RKO (cell line): ENCODE measurements at places on chromosomes 7 and 10.
A peak's percentile ranks its signal among the peaks of the same experiment; 100 is the strongest.

- DNase-seq = no peak
Observed at GRCh38 chr7:133070562-133070961, 11.3 kb downstream of the CHCHD3 start.

- no peak for DNase-seq
Observed at GRCh38 chr7:115274-115911, 77.0 kb upstream of the FAM20C start.

- DNase-seq = no peak
Observed at GRCh38 chr7:41817386-41817785, 114.5 kb upstream of the INHBA start.

- no peak for DNase-seq
Observed at GRCh38 chr7:7399707-7400106, 136.0 kb downstream of the COL28A1 start.

DNA sequence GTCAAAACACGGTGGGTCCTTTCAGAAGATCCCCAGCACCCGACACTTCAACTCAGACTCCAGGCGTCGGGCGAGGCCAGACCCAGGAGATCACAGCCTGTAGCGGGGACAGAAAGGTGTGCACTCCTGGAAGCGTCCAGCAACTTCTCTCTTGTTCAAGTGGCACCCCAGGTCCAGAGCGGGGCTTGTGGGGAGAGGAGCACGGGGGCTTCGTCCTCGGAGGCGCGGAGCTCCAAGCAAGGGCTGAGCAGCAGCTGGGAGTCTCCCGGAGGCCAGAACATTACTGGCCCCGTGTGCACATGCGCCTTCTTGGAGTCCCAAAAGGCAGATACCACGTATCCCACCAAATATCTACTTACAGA, 54.9 kb downstream of the ZRANB1 start:
- no peak for DNase-seq

DNA sequence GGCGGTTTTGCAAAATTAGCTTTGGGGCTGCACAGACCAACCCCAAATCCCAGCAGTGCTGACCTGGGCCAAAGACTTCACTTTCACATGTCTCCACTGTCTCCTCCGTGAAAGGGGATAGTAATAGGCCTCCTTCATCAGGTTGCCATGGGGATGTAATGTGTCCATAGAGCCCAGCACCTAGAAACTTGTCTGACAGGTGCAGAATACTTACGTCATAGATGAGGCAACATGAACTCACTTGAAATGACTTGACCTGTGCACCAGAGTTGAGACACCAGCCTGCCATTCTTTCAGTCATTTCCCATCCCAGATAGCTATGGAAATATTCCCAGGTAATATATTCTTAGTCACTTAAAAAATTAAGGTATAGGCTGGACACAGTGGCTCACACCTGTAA, 94.2 kb downstream of the INSYN2A start:
- DNase-seq = no peak

DNA sequence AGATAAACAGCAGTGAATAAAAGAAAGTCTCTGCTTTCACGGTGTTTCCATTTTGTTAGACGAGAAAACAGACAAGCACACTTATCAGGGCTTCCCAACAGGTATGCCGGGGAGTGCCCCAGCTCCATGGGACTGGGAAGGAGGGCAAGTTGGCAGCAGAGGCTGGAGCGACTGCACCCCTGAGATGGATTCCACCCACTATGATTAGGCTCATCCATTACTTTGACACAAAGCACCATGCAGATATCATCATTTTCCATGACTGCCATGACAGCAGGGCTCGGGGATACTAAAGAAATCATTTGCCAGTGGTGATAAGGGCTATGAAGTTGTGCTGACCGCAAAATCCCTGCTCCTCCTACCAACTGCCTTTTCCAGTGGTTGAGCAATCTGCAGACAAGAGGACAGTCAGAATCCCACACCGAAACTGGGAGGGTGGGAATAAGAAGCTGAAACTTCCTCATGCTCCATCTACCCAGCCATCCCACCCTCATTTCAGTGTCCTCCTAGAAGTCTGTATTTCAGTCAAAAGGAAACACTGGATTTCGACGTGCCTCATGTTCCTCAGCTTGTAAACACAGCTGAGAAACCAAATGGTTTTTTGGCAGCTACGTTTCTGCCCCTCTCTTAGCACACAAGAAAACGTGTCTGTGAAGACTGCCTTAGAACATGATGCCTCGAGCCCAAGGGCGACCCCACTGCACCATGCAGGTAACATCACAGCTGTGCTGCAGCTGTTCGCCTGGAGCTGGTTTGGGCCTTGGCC, 15.5 kb downstream of the CREB3L2 start:
- DNase-seq = no peak

DNA sequence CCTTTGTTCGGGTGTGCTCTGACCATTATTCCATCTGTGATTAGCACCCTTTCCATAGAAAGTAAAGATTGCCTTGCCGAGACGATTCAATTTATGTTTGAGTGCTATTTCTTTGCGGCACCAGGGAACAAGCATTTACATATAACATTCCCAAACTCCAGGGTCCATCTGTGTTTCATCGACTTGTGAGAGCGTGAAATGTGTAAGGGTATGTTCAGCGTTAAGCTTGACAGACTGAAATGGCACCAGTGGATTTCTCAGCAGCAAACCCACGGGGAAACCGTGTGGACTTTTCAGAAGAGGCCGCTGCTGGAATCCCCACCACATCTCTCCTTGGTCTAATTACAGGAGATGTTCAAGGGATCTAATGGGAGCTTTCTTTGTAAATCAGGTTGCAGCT, 270.5 kb downstream of the TCERG1L start:
- DNase-seq = no peak

- DNase-seq = no peak
Observed at GRCh38 chr7:6530626-6531491, 20.4 kb downstream of the GRID2IP start.

DNA sequence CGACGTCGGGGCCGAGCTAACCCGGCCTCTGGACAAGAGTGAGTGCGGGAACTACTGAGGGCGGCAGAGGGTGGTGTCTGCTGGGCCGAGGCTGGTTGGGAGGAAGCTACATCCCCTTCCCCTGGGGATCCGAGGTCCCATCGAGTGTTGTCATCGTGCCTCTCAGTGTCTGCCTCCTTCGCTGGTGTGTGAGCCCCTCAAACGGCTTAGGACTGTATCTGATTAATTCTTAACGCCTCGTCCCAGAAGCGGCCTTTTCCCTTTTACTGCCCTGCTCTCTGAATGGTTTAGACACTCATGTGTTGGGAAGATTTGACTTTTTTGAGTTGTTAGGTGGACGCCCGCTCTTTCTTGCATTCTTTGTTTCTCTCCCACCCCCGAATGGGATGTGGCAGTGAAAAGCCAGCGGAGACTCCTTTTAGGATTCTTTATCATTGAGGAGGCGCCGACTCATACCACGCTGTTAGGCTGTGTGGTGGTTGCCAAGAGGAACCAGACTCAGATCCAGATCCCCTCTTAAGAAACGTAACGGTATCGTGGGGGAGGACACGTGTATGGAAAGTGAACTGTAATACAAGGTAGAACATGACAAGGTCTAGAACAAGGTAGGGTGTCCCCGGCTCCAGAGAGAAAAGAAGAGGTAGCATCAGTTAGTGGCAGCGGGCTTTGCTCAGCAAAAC, 631 bp downstream of the SUPV3L1 start:
- DNase-seq = peak; percentile 74

DNA sequence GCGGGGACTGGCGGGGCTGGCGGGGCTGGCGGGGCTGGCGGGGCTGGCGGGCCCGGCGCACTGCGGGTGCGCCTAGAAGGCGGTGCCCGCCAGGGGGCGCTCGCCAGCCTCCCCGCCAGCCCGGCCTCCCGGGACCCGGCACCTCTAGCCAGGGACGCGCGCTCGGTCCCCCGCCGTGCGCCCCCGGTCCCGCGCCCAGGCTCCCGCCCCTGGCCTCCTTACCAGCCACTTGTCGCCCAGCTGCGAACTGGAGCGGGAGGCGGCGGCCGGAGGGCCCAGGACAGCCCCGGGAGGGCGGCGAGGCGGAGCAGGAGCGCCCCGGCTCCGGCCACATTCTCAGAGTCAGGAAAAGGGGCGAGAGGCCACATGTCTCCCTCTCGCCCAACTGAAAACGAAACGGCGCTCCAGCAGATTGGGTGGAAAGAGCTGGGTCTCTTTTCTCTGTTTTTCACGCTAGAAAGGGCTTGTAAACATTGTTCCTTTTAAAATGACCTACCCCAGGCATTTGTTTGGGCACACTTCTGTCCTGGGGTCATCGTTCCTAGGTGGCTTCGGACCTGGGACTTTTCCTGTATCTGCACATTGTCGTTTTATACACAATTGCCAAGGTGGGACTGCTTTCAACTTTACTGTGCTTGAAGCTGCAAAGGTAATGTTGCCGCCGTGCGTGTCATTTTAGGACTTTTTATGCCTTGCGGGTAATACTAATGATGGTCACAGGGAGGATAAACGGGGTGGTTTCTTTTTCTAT, 378 bp upstream of the PRKCQ start:
- peak; percentile 77 for DNase-seq

DNA sequence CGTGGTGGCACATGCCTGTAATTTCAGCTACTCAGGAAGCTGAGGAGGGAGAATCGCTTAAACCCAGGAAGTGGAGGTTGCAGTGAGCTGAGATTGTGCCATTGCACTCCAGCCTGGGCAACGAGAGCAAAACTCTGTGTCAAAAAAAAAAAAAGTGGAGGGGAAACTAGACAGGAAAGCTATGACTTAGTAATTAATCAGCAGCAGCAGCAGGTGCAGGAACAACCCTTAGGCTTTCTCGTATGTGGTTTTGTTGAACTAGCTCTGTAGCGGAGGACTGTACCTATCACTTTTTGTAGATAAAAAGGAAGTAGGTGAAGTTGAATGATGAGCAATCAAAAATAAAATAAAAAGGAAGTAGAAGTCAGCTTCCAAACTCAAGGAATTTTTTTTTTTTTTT, 76.9 kb upstream of the KMT2C start:
- peak; percentile 75 for DNase-seq

DNA sequence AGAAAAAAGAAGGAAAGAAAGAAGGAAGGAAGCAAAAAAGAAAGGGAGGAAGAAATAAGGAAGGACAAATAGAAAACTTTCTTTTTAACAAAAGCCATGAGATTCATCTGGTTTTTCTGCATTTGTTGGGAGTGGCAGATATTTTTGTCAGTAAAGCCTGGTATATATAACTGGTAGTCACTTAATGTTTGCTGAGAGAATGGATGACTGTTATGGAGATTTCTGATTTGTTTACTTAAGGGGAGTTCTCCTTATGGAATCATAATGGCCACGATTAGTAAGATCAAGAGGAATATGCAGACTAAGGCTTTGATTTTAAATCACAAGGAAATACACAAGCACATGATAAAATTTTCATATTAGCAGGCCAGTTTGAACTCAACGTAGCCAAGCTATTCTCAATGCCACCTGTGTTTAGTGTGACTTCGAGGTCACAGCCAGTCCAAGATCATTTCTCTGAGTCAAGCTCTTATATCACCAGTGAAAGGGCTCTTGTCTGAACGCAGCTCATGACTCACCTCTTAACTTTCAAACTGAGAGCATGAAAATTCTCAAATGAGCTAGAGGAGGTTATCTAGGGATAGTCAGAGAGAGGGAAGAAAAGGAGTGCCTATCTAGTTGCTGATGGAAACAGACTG, 445.1 kb upstream of the ZMIZ1 start:
- DNase-seq = peak; percentile 58
